ENCODE measurements at places on chromosomes 7 and 10. TPM values are rescaled to one million over a fixed set of nuclear protein-coding genes. Genes with fewer than 3 reads are reported as not detected.

- DNase-seq: no peak
- no peaks in the 10 kb centered on the region for H3K4me1 ChIP-seq
- H3K36me3 ChIP-seq: no peaks in the 10 kb centered on the region
- H3K4me3 ChIP-seq: no peak overlapping the region
- no peaks in the 10 kb centered on the region for H3K27me3 ChIP-seq
Observed at GRCh38 chr7:40306596-40306995, 171.8 kb downstream of the SUGCT start.

GRCh38 chr10:31153692-31154091 is 122.0 kb upstream of the ZNF438 start:
- H3K4me1 ChIP-seq: no peaks in the 10 kb centered on the region
- no peak overlapping the region for H3K4me3 ChIP-seq
- no peak for DNase-seq
- no peaks in the 10 kb centered on the region for H3K36me3 ChIP-seq

- H3K27me3 ChIP-seq: no peaks in the 10 kb centered on the region
- no peak for DNase-seq
- H3K36me3 ChIP-seq: no peaks in the 10 kb centered on the region
- H3K4me3 ChIP-seq: no peak overlapping the region
- peaks cover 16% of the 10 kb centered on the region for H3K4me1 ChIP-seq
Observed at GRCh38 chr7:106057204-106057961, 54.7 kb downstream of the SYPL1 start.

DNA sequence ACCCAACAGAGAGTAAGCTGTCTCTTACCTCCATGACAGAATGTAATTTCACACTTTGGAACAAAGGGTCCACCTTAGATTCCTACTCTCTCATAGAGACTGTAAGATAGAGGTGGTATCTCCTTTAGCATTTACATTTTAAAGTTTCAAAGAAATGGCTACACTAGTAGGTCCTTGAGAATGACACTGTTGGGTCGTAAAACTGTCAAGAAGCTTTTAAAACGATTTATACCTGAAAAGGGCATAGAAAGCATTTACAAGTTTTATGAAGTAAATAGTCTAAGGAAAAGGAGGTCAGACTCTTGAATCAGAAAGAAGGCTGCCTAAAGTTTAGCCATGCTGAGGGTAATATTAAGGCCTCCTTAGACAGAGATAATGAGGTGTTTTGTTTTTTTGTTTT is 1212.4 kb upstream of the PHF14 start:
- H3K4me3 ChIP-seq: no peak overlapping the region
- no peaks in the 10 kb centered on the region for H3K36me3 ChIP-seq
- no peaks in the 10 kb centered on the region for H3K4me1 ChIP-seq

DNA sequence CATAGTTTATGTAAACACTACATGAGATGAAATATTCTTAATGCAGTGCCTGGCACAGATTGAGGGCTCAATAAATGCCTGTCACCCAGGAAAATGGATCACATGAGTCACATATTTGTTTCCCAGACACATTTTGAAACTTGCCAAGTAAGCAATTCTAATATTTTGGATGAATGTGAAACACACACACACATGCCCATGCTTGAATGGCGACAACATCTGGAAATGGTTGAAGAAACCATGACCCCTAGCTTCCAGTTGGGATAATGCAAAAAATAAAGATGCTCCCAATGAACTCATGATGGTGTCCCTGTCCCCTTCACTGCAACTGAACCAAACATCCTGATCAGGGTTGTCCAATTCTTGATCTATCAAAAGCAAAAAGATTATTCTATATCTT is 797.3 kb downstream of the XPNPEP1 start:
- no peaks in the 10 kb centered on the region for H3K36me3 ChIP-seq
- H3K4me1 ChIP-seq: no peaks in the 10 kb centered on the region
- no peaks in the 10 kb centered on the region for H3K27me3 ChIP-seq

GRCh38 chr7:139570119-139570518 is 46.6 kb downstream of the CLEC2L start:
- peaks cover 18% of the 10 kb centered on the region for H3K36me3 ChIP-seq
- no peak overlapping the region for H3K4me3 ChIP-seq
- peaks cover 13% of the 10 kb centered on the region for H3K4me1 ChIP-seq
- no peak overlapping the region for H3K27ac ChIP-seq
- no peak for DNase-seq
- no peaks in the 10 kb centered on the region for H3K27me3 ChIP-seq

GRCh38 chr10:103540722-103541121 is 47.2 kb downstream of the NEURL1 start:
- H3K36me3 ChIP-seq: no peaks in the 10 kb centered on the region
- H3K27me3 ChIP-seq: peaks cover 5% of the 10 kb centered on the region
- H3K27ac ChIP-seq: no peak overlapping the region

GRCh38 chr10:12403119-12403518 is 53.8 kb downstream of the CAMK1D start:
- no peak overlapping the region for H3K4me3 ChIP-seq
- no peaks in the 10 kb centered on the region for H3K36me3 ChIP-seq
- no peak overlapping the region for H3K27ac ChIP-seq
- no peak for DNase-seq
- no peaks in the 10 kb centered on the region for H3K4me1 ChIP-seq
- no peaks in the 10 kb centered on the region for H3K27me3 ChIP-seq

Gene ENKUR
- not detected for total RNA-seq

Gene SFRP5
- total RNA-seq: not detected
